ENCODE measurements at places on chromosomes 6 and 20.

DNA sequence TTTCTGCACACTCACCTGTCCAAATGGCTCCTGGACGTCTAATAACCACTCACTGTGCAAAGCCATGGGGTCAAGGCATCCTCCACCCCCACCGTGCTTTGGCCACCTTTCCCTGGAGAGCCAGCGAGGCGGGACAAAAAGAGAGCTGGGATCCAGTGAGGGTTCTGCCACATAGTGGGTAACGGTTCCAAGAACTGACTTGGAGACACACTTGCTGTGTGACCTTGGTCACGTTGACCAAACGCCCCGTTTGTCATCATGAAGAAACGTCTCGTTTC, 287.2 kb downstream of the TFAP2C start:
- no peak for DNase-seq

DNA sequence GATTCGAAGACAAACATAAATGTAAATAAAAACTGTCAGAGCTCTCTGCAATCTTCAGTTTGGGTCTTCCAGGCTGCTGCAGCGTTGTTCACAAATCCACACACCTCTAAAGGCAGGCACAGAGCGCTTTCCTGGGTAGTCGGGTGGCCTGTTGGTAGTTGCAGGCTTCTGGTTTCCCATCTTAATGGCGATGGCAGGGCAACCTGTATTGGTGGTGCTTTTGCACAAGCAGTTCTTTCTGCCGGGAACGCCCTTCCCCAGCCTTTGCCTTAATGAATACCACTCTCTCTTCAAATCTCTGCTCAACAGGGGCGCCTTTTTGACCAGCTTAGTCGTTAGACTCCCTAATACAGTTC, 723 bp upstream of the IFT52 start:
- no peak for DNase-seq

DNA sequence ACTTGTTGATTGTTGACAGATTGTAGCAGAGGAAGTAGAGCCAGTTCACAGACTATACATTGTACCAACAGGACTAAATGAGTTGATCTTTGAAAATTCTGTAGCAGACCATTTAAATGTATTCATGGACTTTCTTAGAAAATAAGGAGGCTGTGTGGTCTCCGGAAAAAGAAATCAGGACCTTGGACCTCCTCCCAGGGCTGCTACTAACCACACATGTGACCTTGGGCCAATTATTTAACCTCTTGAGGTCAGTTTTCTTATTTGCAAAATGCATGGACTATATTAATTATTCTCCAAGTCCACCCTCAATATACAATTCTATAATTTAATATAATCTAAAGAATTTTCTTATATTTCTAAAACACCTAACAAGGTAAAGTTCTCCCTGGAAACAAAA, 492.0 kb upstream of the JAG1 start:
- DNase-seq: no peak

- DNase-seq: no peak
Observed at GRCh38 chr6:150143516-150144293, 861 bp downstream of the PPP1R14C start.

DNA sequence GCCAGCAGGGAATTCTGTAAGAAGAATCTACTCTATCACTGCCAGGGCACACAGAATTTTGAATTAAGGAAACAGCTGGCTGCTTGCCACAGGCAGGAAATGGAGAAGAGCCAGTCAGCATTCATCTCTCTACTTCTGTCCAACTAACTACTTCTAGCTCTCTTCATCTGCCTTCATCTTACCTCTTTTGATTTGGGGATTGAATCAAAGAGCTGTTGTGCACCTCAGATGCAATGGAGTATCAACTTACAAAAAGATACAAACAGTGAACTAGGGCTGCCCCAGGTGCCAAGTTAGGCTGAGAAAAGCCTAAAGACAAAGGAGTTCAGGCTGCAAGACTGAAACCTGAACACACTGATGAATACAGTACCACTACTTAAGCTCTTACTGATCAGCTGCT, 82.0 kb downstream of the PTPRK start:
- no peak for DNase-seq

DNA sequence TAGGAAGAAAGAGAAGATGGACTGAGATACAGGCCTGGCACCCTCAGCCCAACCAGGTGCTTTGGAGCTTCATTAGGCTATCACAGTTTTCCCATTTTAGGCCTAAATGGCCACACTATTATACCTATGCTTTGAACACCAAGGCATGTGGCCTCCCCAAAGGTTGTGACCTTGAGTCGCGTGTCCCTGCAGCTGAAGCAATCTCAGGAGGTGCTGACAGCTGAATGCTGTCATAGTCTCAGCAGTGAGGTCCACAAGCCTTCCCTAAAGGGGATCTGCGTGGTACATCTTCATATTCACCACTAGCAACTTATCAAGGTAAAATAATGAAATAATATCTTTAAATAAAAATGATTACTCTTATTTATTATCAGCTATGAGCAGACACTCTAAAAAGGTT, 707.9 kb upstream of the NRSN1 start:
- DNase-seq: no peak

GRCh38 chr6:156881687-156882629, 104.8 kb downstream of the ARID1B start:
- DNase-seq: no peak

- no peak for DNase-seq
Observed at GRCh38 chr6:81876971-81877370, 124.5 kb upstream of the TENT5A start.

DNA sequence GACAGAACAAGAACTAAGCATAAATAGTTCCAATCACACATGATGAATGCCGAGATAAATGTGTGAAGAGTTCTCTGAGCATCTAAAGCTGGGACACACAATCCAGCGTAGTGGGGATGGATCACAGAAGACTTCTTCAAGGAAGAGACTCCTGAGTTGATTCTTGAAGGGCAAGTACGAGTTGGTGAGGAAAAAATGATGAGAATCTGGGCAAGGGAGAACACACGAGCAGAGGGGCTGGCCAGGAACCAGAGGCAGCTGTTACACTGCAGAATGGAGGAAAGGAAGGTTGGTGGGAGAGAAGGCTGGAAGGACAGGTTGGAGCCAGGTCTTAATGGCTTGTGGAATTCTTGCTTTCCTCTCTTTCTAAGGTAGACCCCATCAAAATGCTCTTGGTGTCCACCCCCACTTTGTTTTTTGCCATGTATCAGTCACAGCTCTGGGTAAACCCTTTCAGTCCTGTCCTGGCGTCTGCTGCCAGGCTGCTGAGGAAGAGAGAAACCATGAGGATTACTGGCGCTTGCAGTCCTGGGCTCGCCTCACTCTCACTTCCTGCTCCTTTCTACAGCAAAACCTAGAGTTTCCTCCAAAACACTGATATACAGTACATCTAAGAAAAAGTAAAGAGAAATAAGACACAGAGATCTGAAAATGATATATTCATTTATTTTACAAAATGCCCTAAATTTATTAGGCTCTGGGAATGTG, 127.6 kb upstream of the FAM184A start:
- DNase-seq: no peak

DNA sequence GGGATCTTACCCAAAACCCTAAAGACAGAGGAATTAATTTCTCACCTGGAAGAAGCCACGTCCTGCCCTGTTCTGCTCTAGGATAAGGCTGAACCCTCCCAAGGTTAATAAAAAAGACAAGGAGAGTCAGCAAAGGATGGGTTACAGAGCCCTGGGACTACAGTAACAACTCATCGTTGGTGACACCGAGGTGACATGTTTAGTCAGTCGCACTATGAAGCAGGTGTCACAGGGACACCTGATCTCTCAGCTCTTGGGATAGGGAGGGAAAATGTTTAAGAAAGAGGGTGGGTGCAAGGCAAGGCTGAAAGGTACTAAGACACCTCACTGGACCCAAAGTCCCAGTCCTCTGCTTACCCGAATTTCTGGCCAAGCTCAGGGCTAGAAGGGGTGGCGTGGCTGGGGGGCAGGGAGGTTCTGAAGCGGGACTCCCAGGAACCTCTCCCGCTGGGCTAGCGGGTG, 562 bp downstream of the MOCS1 start:
- no peak for DNase-seq

DNA sequence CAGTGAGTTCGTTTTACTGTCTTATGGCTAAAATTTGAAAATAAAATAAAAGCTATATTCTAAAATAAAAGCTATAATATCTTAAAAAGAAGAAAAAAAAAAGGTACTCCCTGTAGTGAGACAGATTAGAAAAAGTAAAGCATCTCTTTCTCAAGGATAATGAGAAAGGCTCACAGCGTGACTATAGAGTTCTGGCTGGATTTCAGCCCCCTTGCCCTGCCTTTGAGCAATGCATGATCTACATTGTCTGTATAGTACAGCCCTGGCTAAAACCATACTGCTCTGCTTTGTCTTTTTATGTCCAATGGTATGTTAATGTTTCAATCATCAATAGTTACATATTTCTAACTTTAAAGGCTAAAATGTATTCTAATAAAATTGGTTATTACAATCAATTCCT, 91.2 kb downstream of the PRSS35 start:
- DNase-seq: no peak

- no peak for DNase-seq
Observed at GRCh38 chr6:144098993-144099392, 3.6 kb upstream of the SF3B5 start.

- DNase-seq: no peak
Observed at GRCh38 chr20:52481443-52481842, 289.9 kb upstream of the ZFP64 start.

DNA sequence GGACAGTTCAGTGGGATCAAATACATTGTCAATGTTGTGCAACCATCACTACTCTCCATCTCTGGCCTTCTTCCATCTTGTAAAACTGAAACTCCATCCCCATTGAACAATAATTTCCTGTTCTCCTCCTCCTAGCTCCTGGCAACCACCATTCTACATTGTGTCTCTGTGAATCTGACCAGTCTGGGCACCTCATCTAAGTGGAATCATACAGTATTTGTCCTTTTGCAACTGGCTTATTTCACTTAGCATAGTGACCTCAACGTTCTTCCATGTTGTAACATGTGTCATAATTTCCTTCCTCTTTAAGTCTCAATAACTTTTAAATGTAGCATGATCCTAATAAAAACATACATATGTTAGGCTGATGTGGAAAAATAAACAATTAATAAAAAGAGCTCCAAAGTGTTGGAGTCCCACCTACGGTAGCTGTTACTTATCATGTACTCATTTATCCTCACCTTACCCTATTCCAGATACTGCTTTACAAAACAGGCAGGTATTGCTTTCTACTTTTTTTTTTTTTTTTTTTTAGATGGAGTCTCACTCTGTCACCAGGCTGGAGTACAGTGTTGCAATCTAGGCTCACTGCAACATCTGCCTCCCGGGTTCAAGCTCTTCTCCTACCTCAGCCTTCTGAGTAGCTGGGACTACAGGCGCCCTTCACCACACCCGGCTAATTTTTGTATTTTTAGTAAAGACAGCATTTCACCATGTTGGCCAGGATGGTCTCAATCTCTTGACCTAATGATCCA, 91.9 kb downstream of the TNFAIP3 start:
- DNase-seq: no peak

Data from cortex of kidney (tissue), 1 donor.